ENCODE measurements at places on chromosomes 7 and 10. TPM values are rescaled to one million over a fixed set of nuclear protein-coding genes. Genes with fewer than 3 reads are reported as not detected.
A peak's percentile ranks its signal among the peaks of the same experiment; 100 is the strongest.

DNA sequence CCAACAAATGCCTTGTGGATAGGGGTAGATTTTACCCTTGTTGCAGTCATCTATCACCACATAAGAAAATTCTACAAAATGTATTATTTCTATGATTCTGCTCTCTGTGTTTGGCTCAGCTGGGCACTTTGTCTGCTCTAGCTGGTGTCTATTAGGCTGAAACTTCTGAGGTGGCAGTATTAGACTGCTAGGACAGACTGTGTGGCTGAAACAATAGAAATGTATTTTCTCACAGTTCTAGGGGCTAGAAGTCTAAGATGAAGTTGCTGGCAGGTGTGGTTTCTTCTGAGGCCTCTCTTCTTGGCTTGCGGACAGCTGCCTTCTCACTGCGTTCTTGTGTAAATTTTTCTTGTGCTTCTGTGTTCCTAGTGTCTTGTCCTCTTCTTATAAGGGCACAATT lies 1139.6 kb upstream of the LRRTM3 start:
- no peak for DNase-seq

- peak; percentile 72 for DNase-seq
Measured at GRCh38 chr7:22329816-22330524, 27.0 kb downstream of the RAPGEF5 start.

- DNase-seq: no peak
Measured at GRCh38 chr10:71547876-71548846, 151.4 kb downstream of the CDH23 start.

- DNase-seq: no peak
Measured at GRCh38 chr7:91789086-91789485, 91.4 kb downstream of the MTERF1 start.

DNA sequence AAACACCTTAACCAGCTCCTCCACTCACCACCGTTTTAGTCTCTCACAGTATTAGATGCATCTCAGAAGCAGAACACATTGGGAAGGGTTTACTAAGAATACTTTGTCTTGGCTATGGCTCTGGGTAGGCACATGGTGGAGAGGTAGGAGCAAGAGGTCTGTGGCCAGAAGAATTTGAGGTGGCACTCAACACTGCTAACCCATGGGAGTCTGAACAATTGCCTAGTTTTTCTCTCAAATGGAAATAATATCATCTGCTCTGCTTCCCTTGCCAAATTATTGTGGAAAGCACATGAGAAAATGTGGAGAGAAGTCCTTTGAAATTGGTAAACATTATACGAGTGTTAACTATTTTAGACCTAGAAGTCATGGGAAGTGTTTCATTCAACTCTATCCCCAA lies 214.3 kb downstream of the SKAP2 start:
- no peak for DNase-seq

DNA sequence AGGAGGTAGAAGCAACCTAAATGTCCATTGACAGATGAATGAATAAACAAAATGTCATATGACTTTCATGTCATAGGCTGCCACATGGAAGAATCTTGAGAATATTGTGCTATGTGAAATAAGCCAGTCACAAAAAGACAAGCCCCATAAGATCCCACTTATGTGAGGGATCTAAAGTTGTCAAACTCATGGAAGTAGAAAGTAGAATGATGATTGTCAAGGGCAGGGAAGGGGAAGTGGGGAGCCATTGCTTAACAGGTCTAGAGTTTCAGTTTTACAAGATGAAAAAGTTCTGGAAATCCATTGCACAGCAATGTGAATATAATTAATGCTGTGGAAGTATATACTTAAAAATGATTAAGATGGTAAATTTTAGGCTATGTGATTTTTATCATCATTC lies 229.3 kb upstream of the KMT2E start:
- DNase-seq: no peak

GRCh38 chr10:13158401-13158800 lies 3.0 kb upstream of the MCM10 start:
- DNase-seq: peak; percentile 30

The ZNF485 gene
- 3.4 TPM for total RNA-seq

The DLG5 gene
- total RNA-seq: 26.0 TPM

The PON1 gene
- total RNA-seq: not detected

Data from left colon (tissue), 2 donors.